ENCODE measurements at places on chromosomes 7 and 10.
A peak's percentile ranks its signal among the peaks of the same experiment; 100 is the strongest.

DNA sequence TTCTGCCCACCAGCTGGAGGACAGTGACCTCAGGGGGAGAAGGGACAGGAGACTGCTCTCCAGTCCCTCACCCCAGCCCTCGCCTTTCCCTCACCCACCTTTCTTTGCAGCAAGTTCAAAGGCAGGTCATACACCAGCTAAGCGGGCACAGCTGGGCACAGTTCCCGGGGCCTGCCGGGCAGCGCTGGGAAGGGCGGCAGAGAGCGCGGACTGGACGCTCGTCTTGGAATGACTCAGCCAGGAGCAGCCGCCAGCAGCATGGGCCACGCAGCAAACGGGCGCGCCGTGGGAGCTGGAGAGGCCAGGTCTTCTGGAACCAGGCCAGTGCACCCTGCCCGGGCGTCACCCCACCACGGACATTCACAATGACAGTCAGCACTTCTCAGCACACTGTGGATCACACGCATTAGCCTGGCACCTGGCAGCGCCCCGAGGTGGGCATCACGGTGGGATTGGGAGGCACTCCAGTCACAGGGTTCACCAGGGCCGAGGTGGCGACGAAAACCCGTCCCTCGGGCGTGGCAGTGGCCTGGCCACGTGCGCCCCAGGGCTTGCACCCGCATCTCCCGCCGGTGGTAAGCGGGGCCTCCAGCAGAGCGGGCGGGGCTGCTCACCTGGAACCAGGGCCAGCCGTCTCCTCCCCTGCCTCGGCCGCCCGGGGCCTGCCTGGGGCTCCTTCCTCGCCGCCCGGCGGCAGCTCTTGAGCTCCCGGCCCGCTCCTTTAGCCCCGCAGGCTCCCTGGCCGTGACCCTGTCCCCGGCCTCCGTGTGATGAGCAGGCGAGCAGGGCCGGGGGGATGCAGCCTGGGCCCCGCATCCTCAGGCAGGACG, 29.0 kb upstream of the WDFY4 start:
- no peak for DNase-seq

GRCh38 chr7:126791306-126791705, 461.4 kb downstream of the GRM8 start:
- DNase-seq = no peak

DNA sequence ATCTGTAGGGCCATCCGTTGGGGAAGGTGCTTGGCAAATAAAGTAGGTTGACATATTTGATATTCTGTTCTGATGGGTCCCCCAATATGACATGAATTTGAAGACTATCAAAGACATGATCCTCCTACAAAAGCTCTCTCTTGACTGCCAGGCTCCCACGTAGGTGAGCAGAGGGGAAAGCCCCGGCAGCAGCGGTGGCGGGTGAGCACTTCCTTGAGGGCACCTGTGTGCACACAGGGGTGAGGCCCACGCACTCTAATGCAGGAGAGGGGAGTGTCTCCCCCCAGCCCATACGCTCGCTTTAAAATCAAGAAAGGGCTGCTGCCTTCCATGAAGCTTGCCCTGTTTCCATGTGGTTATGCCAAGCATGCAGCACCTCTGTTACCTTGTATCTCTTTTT, 100.4 kb downstream of the TAX1BP1 start:
- peak; percentile 24 for DNase-seq

DNA sequence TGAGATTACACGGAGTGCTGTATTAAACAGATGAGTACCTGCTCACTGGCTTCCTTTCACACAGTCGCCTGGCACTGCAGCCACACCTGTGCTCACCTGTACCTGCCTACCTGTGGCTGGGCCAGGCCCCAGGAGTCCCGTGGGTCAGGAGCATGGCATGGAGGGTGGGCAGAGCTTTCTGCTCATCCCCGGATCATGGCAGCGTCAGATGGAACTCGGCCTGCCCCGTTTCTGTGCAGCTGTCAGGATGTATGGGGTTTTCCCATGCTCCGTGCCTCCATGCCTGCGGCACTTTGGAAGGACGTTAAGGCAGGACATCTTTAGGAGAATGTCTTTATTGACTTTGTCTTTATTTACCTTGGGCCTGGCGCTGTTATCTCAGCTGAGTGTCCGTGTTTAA, 112.2 kb downstream of the MGMT start:
- DNase-seq = no peak

GRCh38 chr10:29692121-29692539, 57.4 kb upstream of the SVIL start:
- DNase-seq = no peak

DNA sequence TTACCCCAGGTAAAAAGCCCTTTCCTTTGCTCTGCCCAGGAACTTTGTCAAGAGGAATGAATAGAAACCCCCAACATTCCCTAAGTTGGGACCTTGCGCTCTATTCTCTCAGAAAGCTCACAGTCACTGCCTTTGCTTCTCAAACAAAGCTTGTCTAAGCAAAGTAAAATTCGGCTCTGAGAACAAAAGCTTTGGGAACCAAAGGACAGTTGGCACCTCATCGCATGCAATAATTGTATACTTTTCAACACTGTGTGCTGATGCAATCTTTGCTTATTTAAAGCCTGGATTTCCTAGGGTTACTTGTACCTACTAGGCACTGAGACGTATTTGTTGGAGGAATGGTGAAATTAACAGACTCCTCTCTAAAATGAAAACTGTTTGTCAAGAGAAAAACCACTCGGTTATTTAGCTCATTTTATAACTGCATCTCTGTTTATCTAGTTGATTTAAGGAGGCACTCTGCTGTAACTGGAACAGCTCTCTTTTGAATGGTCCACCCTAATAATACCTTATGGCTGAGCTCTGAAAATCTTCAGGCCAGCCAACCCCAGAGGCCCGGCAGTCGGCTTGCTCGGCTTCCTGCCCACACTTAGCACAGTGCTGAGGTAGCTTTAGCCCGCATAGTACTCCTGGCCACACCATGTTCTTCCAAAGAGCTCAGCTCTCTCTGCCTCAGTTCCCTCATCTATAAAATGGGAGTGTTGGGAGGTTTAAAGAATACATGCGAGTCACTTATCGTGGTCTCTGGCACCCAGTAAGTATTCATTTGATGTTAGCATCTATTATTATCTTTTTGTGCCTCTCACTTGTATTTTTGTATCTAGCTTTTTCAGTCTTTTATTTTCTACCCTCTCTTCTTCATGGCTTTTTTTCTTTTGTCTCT, 80.2 kb upstream of the PRR15 start:
- no peak for DNase-seq

DNA sequence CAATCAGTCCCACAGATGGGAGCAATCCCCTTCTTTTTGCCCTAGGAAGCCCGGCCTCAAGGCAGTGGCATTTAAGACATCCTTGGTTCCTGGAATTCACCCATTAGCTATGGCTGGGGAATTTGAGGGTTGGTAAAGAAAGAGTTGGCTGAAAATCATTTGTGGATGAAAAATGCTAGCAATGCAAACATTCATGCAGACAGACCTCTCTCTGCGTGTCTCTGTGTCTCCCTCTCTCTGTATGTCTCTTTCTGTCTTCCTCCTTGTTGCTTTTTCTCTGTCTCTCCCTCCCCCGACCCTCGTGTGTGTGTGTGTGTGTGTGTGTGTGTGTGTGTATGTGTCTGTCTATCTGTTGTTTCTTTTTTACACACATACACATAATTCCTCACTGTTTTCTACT, 19.4 kb downstream of the LDB3 start:
- no peak for DNase-seq

- no peak for DNase-seq
Measured at GRCh38 chr10:86111902-86112545, 254.6 kb downstream of the GRID1 start.

- no peak for DNase-seq
Measured at GRCh38 chr7:36147361-36147760, 5.7 kb upstream of the EEPD1 start.

DNA sequence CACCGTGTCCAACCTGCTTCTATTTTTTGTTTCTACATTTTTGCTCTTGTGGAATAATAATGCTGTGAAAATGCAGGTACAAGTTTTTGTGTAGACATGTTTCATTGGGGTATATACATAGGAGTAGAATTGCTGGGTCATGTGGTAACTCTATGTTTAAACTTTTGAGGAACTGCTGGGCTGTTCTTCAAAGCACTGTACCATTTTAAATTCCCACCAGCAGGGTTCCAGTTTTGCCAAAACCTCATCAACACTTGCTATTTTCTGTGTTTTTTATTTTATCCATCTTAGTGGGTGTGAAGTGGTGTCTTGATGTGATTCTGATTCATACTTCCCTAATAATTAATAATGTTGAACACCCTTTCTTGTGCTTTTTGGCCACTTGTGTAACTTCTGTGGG, 138.6 kb downstream of the RGS10 start:
- DNase-seq = no peak

DNA sequence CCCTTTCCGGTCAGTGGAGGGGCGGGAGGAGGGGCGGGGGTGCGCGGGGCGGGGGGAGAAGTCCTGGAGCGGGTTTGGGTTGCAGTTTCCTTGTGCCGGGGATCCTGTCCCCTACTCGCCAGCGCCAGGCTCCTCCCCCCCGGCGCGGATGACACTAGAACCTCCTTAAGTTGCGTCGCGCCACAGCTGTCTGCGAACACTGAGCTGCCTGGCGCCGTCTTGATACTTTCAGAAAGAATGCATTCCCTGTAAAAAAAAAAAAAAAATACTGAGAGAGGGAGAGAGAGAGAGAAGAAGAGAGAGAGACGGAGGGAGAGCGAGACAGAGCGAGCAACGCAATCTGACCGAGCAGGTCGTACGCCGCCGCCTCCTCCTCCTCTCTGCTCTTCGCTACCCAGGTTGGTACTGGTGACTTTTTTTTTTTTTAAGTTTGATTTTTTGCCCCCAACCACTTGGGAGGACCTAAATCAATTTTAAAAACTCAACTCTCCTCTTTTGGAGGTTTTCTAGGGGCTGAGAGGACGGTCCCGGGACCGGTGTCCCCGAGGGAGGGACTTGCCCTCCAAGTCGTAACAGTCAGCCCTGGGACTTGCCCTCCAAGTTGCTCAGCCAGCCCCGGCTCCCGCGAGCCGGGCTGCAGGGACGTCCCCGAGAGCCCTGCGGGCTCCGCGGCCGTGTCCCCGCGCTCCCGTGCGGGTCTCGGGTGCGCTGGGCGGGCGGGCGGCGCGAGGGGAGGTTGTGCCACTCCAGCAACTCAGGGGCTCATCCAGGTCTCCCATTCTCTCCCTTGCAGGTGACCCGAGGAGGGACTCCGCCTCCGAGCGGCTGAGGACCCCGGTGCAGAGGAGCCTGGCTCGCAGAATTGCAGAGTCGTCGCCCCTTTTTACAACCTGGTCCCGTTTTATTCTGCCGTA, at the start of gene GATA3:
GATA3 (plus strand) TSS at position 195 of the 914 bp plus-strand sequence. CDS start 968 bp downstream, outside the sequence.
- peak; percentile 79 for DNase-seq

GRCh38 chr7:41303709-41304108, 399.2 kb downstream of the INHBA start:
- DNase-seq = no peak

DNA sequence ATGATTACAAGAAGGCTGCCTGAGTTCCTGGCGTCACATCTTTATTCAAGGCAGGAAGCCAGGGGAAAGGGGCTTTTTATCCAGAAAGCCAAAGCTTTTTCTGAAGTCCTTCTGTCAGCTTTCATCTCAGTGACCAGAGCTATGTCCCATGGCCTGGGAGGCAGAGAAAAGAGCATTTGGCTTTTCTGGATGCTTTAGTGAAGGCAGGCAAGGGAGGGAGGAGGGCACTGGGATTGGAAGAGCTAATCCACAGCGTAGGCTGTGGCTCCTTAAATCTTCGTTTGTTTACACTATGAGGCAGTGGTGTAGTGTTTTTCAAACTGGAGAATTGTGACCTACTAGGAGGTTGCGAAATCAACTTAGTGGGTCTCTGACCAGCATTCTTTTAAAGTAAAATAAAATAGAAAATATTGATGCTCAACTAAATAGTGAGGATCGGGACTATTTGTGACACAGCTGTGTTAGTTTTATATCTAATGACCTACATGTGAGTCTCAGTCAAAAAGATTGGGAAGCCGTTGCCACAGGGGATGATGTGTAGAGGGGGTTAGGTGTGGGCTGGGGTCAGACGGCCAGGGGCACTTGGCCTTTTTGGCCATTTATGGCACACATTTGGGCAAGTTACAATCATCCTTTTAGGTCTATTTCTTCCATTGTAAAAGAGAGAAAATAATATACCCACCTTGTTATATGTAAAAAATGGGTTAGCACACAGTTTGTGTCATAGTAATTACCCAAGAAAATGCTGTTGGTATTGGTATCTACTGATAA, 14.1 kb downstream of the CRYGN start:
- DNase-seq = no peak

DNA sequence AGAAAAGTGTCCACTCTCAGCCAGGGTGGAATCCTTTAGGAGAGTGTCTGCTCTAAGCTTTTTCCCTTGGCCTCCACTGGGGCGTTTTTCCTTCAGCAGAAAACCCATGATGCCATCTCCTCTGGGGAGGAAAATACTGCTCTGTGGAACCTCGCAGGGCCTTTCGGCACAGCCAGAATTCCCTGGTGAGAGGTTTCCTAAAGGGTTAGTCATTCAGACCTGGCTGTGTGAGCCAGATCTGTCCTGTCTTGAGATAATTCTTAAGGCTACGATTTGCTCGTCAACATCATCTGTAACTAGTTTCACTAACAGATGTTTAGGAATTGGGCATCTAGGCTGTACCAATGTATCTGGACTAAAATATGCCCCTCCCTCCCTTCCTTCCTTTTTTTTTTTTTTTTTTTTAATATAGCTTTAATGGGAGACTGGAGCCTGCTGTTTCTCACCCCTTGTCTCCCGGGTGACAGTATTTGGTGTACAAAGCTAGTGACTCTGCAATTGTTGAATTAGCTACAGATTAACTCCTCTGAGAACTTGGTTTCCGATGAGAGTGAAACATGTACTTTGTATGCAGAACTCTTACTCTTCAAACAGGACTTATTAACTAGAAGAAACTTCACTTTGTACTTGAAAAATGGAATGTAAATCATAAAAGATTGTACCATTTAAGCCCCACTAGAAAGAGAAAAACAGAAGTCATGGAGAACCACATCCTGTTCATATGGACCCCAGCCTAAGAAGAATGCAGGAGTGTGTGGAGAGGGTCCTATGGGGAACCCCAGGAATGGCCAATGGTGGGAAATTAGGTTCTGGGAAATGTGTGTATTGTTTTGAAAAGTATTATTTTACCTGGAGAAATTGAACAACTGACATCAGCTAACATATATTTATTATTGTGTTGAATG, 230.9 kb downstream of the CAMK1D start:
- DNase-seq = no peak

- no peak for DNase-seq
Measured at GRCh38 chr7:50369143-50370026, 64.9 kb downstream of the IKZF1 start.

- DNase-seq = no peak
Measured at GRCh38 chr10:16856567-16856966, 39.3 kb upstream of the RSU1 start.

DNA sequence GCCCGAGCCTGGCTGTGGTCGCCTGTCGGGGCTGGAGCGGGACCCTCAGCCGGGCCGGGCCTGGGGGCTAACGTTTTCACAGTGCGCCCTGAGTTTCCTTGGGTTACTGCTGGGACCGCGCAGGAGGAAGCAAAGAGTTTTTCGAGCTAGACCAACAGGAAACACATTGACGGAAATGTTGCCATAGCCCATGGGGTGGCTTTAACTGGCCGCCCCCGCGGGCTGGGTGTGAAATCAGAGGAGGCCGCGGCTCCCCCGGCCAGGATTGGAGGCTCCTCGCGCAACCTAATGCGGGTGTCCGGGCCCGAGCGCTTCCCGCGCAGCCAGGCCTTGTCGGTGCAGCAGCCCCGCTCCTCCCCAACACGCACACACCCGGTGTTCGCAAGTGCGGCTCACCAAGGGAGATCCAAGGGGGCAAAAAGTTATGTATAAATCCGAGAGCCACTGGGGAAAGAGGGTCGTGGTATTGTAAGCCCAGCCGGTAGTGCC, 1.9 kb downstream of the HHEX start:
- no peak for DNase-seq

Measured in T follicular helper cell (primary cell).